CD4-positive, alpha-beta T cell treated with Interleukin-15 for 1 hour (primary cell): ENCODE measurements at places on chromosomes 7 and 10.

DNA sequence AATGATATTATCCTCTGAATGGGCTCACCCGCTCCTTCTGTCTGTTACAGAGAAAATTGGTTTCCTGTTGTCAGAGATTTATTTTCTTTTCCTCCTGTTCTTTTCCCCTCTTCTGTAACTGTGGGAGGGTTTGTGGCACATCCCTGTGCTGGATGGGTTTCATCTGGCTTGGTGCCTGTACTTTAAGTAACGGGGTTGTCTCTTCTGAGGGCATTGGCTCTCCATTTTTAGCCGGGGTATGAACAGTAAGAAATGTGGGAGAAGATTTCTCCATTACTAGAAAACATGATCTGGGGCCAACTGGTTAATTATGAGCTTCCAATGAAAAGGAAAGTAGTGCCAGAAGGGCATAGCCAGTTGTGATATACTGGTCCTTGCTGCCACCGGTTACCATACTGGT, 142.6 kb downstream of the SND1 start:
- no peak for DNase-seq

GRCh38 chr7:146084086-146084485, 32.5 kb upstream of the CNTNAP2 start:
- DNase-seq = no peak

- no peak for DNase-seq
These were observed 45.3 kb upstream of the PDLIM1 start for GRCh38 chr10:95335933-95336699.

DNA sequence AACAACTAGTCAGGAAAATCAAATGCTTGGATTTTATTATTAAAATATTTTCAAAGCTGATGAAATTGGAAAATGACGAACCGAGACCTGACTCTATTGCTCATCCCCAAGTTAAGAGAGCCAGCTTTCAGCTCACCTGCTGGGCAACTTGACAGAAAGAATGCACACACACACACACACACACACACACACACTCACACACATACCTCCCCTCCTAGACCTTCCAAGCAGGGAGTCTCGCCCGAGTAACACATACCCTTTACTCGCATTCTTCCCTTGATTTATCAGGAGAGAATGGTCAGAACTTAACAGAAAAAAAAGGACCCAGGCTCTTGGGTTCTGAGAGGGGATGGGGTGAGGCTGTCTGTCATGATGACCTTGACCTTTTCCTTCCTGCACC, 19.1 kb downstream of the GPRIN2 start:
- DNase-seq = no peak

- DNase-seq = no peak
These were observed 884.1 kb upstream of the LRRTM3 start for GRCh38 chr10:66041771-66042170.

DNA sequence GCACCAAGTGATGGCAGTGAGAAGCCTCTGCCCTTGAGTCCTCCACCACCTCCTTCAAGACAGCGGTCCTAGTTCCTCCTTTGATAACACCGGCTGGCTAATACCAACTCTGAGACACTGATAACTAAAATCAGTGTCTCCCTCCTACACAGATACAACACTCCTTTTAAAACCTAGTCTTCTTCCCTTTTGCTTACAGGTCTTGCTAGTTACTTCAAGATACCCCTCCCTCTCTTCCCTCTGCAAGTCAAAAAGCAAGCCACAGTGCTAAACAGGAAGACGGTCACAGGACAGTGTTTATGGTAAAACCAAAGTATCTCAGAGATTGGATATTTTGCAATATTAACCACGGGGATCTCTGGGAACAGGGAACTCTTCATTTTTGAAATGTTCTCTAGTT, 4.6 kb downstream of the AKR1B1 start:
- no peak for DNase-seq

DNA sequence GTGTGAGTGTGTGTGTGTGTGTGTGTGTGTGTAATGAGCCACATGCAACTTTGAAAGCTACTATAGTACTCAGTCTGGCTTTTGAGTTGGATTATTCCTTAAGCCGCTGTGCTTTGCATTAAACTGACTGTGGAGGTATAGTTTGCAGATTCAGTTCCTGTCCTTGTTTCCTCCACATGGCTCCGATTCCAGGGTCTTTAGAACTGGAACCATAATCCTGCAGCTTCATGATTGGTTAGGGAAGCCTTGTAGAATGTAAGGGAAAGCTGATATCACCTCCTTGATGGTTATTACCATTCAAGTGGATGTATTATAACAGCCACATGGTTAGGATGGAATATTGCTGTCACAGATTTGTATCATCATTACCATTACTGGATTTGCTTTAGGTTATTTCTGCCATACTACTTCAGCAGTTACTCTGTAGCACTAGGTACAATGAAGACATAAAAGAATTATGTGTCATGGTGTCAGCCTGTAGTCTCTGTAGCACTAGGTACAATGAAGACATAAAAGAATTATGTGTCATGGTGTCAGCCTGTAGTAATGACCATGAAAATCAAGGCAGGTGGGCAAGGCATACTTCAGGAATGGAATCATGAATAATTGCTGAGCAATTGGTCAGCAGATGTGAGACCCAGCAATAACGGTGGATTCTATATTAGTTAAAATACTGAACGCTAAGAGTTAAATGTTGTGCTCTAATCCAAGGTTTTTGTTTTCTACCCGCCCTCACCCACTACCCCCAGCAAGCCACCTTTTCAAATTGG, 275.1 kb upstream of the FZD1 start:
- no peak for DNase-seq

- DNase-seq = no peak
These were observed 268.9 kb downstream of the PLXDC2 start for GRCh38 chr10:20085115-20085514.

GRCh38 chr7:98128346-98128745, 21.7 kb downstream of the LMTK2 start:
- no peak for DNase-seq

DNA sequence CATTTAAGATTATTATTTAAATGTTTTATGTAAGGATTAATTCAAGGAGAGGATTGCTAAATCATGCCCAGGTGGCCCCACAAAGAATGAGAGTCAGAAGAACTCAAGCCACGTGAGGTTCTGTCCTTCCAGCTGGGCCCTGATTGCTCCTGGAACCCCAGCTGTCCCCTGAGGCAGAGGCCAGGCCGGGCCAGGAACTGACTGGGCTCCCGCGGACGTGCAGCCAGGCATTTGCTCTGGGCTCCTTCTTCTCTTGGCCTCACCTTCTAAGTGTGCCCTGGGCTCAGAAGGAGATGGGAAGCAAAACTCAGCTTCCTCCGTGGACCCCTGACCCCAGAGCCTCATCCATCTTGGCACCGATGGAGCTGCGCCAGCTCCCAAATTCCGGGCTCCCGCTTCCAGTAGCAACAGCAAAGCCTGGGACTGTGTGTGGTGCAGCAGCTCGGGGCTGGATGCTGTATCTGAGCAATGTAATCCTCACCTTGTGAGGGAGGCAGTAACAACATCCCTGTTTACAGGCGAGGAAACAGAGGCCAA, 250.6 kb upstream of the PPP2R2D start:
- DNase-seq = no peak

- DNase-seq = no peak
These were observed 103.1 kb downstream of the KLF6 start for GRCh38 chr10:3681642-3682554.

- no peak for DNase-seq
These were observed 19.9 kb upstream of the HERPUD2 start for GRCh38 chr7:35714862-35715261.

- no peak for DNase-seq
These were observed 772 bp downstream of the PRDX3 start for GRCh38 chr10:119177708-119178371.

- DNase-seq = no peak
These were observed 8.6 kb downstream of the LZTS2 start for GRCh38 chr10:101007915-101008822.

DNA sequence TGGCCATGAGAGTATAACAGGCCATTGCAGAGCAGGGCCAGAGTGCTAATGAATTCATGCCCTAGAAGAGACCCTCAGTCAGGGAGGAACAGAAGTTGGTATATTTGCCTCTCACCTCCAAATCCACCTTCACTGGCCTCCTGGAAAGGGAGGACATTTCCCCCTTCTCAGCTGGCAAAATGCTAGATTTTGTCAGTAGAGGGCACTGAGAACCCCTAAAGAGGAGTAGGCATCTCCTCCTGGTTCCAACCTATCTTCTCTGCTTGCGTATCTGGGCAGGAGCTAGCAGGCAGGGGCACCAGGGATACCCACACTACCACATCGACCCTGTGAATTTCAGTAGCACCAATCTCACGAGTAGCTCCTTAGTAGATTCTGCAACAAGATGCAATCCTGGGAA, 79.8 kb upstream of the GHITM start:
- DNase-seq = no peak

- no peak for DNase-seq
These were observed 330.0 kb downstream of the GPR158 start for GRCh38 chr10:25504838-25505237.

DNA sequence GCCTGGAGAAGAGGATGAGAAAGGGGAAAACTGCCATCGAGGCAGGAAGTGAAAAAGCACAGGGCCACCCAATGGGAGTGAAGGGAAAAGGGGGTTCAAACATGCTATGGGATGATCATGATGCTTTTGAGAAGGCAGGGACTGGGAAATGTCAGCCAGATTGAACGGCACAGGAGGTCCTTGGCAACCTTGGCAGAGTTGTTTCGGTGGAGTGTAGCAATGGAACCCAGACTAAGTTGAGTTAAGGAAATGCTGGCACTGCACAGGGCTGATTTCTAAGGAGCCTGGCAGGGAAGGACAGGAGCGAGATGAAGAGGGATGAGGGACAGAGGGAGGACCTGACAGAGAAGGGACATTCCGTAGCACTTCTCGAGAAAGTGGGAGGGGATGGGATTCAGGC, 101.4 kb downstream of the PIP4K2A start:
- no peak for DNase-seq

DNA sequence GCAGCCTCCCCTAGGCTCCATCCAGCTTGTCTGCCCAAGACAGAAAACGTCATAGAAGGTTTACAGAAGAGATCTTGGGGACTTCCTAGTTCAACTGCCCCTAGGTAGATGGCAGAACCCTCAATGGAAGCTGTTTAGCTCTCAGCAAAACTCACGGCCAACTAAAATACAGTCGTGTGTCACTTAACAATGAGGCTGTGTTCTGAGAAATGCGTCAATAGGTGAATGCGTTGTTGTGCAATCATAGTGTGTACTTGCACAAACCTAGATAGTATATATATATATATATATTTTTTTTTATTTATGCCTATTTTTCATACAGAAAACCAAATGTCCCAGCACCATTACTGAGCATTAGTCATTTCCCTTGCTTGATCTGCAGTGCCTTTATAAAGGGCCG, 100.4 kb upstream of the SH2B2 start:
- no peak for DNase-seq

DNA sequence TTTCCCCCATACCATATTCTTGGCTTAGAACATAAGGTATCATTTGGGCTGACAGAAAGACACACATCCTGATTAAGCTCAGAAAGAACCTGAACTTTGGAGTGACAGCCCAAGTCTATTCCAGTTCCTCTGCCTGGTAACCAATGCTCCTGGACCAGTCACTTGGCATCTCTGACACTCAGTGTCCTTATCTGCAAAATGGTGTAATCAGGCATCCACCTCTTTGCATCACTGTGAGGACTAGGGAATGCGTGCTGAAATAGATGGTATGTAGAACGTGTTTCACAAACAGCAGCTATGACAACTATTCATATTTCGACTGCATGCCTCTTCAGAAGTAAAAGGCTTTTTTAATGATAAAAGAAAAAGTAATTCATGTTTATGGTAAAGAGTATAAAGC, 26.2 kb upstream of the PIK3AP1 start:
- no peak for DNase-seq

DNA sequence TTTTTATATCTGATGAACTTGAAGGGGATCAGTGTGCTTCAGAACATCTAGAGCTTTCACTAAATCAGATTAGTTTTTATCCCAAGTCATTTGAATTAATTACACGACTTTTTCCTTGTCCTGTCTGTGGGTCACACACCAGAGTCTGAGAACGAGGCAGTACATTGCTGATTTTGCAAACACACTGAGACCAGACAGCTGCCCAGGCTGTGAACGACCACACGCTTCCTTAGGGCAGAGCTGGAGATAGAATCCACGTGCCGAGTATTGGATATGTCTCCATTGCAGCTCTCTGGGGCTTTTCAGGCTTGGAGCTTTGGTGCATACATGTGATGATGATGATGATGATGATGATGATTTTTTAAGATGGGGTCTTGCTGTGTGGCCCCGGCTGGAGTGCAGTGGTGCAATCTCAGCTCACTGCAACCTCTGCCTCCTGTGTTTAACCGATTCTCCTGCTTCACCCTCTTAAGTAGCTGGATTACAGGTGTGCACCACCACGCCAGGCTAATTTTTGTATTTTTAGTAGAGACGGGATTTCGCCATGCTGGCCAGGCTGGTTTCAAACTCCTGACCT, 81.1 kb downstream of the CAMK1D start:
- no peak for DNase-seq

- DNase-seq = no peak
These were observed 31.1 kb downstream of the POT1 start for GRCh38 chr7:124898531-124898930.

GRCh38 chr10:99672884-99673283, 13.6 kb downstream of the ENTPD7 start:
- DNase-seq = no peak

DNA sequence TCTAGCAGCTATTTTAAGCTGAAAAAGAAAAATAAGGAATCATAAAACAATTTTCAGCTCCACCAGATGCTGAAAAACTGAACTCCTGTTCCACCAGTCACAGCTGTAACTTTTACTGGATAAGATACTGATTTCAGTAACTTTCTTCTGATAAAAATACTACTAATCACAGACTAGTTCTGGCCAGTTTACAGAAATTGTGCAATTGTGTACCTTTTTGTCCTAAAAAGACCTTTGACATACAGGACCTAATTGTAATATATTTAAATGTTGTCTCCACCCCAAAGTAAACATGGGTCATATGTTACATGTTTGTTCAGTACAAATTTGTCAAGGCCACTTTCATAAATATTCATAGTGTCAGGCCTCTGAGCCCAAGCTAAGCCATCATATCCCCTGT, 27.1 kb upstream of the PIP start:
- DNase-seq = no peak

DNA sequence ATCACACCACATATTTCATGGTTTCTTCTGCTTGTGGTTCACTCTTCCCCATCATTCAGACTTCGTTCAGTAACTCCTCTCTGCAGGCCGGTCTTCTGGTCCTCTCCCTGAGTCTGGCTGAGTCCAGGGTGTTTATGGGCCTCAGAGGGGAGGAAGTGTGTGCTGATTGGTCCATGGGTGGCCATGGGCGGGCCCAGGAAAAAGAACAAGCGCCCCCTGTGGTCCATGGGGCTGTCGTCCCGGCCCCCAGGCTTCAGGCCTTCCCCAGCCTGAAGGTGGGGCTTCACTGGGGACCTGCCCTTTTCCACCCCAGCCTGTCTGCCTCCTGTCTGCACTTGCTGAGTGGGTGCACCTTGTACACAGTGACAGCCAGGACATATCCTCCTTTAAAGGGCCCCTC, 123.7 kb downstream of the VIPR2 start:
- no peak for DNase-seq

DNA sequence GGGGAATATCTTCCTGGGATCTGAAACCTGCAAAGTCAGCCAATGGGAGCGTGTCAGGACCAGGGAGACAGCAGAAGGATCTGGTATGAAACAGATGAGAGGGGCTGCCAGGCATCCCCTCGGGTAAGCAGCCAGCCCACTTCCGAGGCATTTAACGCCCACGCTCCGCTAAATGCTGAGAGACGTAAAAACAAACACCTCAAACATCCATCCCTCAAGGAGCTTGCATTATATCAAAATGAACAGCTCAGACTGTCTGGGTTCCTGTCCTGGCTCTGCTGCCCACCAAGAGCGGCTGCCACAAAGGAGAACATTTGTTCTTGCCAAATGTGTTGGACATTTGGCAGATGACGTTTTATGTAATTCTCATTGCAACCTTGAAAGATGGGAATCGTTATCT, 7.0 kb upstream of the SERPINE1 start:
- no peak for DNase-seq
